ENCODE measurements at places on chromosomes 4 and X.

GRCh38 chr4:63528256-63528991 lies 880.8 kb downstream of the TECRL start:
- no peak for DNase-seq

- no peak for DNase-seq
These were observed 1697.0 kb downstream of the PCDH7 start for GRCh38 chr4:32417113-32417704.

GRCh38 chr4:145818011-145818410 lies 120.6 kb downstream of the ZNF827 start:
- DNase-seq, result no peak

- no peak for DNase-seq
These were observed 105.8 kb upstream of the RPS6KA3 start for GRCh38 chrX:20372533-20372932.

DNA sequence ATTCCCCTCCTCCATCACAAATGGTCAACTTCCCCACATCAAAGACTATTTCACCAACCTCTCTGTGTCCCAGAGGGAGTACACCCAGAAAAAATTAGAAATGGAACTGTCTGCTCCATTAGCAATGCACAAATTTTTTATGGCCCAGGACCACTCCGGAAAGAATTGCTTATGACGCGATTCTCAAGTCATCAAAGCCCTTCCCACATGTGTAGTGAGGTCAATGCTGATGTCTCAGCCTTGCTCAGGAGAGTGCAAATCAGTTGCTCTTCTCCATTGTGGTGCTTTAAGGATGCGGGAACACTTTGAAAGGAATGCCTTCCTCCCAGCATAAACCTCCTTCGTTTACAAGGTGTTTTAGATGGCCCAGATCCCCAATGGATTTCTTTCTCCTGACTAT lies 518.3 kb downstream of the PPARGC1A start:
- DNase-seq, result no peak

- no peak for DNase-seq
These were observed 155.3 kb downstream of the GRIA3 start for GRCh38 chrX:123339221-123339905.

DNA sequence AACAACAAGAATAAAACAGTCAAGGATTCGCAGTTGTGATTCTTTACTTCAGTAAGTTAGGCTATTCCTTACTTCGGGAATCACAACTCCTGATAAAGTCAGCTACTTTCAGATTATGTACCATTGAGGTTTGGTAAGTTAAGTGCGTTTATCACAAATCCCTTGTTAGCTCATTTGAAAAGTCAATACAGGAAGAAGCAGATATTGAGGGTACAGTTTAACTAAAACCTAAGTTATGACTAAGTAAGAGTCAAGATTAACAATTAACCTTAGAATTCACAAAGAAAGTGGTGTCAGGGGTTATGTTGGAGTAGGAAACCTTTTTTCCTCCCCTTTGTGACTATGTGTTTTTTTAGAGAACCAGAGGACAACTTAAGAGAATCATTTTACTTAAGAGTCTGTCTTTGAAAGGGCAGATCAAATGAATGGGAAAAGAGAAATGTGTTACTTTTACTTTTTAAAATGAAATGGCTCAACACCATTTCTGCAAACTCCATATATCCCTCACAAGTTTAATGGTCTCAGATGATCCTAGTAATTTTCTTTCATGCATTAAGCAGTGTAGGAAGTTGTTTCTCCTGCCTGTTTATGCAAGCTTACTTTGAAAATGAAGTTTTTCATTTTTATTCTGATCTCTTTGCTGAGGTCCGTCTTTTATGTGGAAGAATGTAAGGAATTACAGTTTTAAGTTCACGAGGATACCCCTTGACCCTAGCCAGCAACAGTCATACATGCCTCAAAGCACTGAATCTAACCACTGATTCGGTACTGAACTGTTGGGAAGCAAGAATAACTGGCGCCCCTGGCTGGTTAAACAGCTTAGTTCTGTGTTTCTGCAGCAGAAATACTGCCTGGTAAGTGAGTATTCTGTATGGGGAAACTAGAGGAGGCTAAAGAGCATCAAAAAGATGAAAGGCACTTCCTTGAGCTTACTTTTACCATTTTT lies 211.7 kb downstream of the SLC4A4 start:
- DNase-seq, result no peak

DNA sequence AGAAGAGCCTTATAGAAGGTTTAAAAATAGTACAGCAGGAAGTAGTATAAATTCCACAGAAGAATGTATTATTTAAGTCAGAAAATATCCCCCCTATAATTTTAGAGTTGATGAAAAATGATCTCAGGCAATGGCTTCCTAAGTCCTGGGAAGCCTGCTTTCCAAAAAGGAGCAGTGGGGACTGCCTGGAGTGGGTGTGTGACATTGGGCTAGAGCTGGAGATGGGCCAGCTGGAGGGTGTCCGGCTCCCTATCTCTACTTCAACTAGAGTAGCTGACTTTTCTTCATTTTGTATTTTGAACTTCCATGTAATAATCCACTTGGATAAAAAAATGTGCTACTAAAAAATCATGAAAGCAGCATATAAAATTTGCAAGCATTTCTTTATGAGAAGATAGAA lies 253.9 kb downstream of the ANK2 start:
- DNase-seq, result no peak

GRCh38 chr4:114694770-114695169 lies 96.2 kb downstream of the UGT8 start:
- DNase-seq, result peak; percentile 3

DNA sequence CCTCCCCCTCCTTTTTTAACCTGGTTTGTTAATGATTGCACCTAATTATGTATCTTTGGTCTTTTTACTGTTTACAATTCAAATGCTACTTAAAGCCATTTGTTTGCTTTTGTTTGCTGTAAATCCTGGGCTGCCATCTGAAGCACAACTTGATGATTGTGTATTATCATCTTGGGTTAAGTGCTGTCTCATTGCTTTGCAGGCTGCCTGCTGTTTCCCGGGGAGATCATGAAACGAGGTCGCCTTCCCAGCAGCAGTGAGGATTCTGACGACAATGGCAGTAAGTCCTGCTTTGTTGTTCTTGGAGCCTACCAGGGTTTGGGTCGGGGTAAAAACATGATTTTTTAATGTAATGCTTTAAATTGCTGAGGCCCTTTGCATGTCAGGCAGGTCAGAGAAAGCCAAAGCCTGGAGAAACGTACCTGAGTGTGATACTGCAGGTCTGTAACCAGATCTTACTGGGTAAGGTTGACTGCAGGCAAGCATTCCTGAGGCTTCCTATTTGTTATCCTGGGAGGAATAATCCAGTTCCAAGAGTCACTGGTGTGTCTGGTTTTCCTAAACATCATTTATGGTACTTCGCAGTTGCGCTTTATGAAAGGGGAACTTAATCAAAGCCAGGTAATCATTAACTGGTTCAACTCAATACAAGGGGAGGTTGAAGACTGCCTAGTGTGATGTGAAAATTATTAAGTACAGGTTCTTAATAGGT lies 22.2 kb downstream of the JADE1 start:
- no peak for DNase-seq

- DNase-seq, result no peak
These were observed 128.7 kb downstream of the WDFY3 start for GRCh38 chr4:84837751-84838150.

DNA sequence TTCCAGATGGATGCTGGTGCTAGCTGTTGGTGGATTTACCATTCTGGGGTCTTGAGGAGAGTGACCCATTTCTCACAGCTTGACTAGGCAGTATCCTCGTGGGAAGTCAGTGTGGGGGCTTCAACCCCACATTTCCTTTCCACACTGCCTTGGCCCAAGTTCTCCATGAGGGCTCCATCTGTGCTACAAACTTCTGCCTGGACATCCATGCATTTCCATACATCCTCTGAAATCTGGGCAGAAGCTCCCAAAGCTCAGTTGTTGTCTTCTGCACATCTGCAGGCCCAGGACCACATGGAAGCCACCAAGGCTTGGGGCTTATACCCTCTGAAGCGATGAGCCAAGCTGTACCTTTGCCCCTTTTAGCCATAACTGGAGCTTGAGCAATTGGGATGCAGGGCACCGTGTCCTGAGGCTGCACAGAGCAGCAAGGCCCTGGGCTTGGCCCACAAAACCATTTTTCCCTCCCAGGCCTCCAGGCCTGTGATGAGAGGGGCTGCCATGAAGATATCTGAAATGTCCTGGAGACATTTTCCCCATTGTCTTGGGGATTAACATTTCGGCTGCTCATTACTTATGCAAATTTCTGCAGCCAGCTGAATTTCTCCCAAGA lies 248.7 kb upstream of the ANKRD50 start:
- no peak for DNase-seq

- DNase-seq, result no peak
These were observed 15.0 kb upstream of the CT47A1 start for GRCh38 chrX:121000589-121000988.

- no peak for DNase-seq
These were observed 120.2 kb upstream of the PJA1 start for GRCh38 chrX:69285401-69285877.

- no peak for DNase-seq
These were observed 57.8 kb downstream of the SCFD2 start for GRCh38 chr4:53307819-53308780.

DNA sequence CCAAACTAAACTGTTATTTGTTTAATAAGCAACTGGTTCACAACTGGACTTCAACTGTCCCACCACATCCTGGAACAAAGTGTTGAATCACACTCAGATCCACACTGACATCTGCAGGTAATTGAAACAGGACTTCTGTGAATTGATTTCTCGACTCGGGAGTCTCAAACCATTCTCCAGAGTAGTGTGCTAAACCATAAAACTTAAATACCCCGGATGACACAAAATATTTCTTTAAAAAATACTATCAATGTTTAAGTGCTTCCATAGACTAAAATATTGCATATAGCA lies 95.4 kb upstream of the PLAC1 start:
- DNase-seq, result no peak

DNA sequence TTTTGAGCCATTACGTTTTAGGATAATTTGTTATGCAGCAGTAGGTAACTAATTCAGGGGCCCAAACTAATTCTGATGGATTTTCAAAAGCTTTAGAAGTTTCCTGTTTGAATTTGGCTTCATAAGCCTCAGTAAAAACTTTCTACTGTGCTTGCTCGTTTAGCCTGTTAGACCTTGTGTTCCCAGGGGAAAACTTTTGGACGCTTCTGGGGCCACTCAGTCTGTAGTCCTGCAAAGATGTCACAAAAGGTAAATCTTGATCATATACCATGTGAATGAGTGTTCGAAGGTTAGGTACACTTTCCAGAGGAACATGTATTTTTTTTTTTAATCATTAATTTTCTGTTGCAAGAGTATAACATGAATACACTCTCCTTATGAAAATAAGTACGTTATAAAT lies 70.7 kb downstream of the SUPT20HL2 start:
- no peak for DNase-seq

- DNase-seq, result no peak
These were observed 170.2 kb downstream of the PPP3CA start for GRCh38 chr4:101177154-101177553.

DNA sequence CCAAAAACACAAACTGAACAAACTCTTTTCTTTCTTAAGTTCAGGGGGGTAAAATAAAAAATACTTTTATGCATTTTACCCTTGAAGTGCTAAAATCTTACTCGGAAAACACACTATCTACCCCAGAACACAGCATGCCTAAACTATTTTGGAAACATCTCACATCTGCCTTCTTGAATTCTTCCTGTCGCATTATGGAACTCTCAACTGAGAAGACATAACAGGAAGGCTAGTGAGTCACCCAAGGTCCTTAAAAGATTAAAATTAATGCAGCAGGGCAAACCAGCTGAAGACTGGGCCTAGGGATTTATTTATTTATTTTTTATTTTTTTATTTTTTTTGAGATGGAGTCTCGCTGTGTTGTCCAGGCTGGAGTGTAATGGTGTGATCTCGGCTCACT lies 208.2 kb downstream of the APBB2 start:
- DNase-seq, result no peak

GRCh38 chr4:111502626-111503025 lies 642.6 kb upstream of the FAM241A start:
- DNase-seq, result no peak

DNA sequence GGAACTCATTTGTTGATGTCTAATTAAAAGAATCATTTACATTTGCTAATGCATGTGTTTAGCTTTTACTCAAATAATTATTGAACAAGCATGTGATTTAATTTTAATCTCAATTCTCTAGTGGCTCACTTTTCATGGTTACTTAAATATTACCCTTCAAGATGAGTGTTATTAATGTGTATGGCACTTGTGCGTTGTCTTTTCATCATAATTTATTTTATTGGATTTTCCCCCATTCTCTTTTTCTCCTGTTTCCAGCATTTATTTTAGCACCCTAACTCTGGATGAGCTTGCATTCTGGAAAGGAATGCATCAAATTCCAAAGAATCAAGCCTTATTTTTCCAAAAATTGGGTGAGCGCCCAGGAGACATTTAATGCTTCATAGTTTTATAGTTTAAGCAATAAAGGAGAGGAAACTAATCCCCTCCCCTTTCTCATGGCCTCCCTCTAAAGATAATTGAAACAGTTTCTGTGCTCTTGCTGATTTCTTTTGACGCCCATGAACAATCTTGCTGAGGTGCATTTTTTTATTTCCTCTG lies 191.1 kb upstream of the FAT4 start:
- DNase-seq, result no peak

- no peak for DNase-seq
These were observed 295.9 kb upstream of the CASK start for GRCh38 chrX:42219231-42219630.

GRCh38 chr4:53644607-53645006 lies 53.3 kb upstream of the LNX1 start:
- no peak for DNase-seq

DNA sequence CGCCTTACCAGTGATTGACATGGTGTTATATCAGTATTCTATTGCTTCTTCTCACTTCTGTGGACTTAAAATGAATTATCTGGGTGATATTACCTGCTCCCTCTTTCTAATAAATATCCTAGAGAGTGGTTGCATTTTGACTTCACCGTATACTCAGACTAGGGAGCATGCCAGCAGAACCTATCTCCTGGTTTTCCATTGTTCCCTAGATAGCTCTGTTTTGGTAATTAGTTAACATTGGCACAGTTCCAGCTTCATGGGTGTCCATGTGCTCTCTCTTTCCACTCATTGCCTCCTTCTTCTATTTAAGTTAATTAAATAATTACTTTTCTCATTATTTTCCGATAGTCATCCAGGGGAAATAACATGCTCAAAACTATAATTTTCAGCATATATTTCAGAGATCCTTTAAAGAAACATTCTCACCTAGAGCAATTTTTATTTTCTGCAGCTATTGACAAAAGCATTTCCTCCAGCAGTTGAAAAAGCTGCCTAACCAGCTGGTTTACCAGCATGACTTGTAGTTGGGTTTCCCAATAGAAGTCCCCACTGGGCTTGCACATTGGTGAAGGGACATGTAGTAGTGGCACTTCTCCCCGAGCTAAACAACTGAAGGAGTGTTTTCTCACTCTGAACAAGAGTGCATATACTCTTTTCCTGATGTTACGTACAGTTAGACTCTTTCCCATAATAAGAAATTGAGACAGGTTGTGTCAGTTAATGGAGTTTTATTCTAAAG lies 27.9 kb upstream of the PAPSS1 start:
- DNase-seq, result no peak

DNA sequence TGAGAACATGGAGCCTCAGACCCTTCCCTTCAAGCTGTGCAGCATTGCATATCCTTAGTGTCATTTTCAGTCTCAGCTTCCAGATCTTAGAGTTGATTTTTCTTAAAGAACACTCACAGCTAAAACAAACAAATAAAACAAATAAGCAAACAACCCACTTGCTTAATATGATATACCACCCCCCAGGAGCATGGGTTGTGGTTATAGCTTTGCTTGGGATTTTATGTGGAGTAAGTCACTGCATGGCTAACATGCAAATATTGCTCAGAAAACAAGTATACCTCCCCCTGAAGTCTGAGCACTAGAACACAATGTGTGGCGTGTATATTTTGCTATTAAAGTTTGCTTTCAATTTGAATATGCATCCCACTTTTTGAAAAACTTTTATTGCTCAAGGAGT lies 78.6 kb downstream of the MGST2 start:
- DNase-seq, result no peak
